B cell (primary cell): ENCODE measurements at places on chromosomes 1 and 21. TPM values are rescaled to one million over a fixed set of nuclear protein-coding genes. Genes with fewer than 3 reads are reported as not detected.

The FCGR3B gene
- not detected in 2 replicates for total RNA-seq

The LCE6A gene
- total RNA-seq = not detected in 2 replicates

The SPATA6 gene
- 6.7 and 10.5 TPM in 2 replicates for total RNA-seq

The CD5L gene
- 0.12 and 0.17 TPM in 2 replicates for total RNA-seq

The ABCD3 gene
- total RNA-seq = 19.4 and 21.0 TPM in 2 replicates

The TEX35 gene
- not detected in 2 replicates for total RNA-seq

The SMPDL3B gene
- total RNA-seq = not detected in 2 replicates

The C21orf58 gene
- total RNA-seq = 9.3 and 9.5 TPM in 2 replicates

The LENEP gene
- 1.7 and 2.0 TPM in 2 replicates for total RNA-seq

The FLG2 gene
- not detected in 2 replicates for total RNA-seq

The OLFM3 gene
- total RNA-seq = not detected in 2 replicates

The NEK2 gene
- 0.32 TPM in 1 of 2 replicates, not detected in the other for total RNA-seq

The CYP4A22 gene
- total RNA-seq = not detected in 2 replicates

- no peaks in the 10 kb centered on the region for H3K27me3 ChIP-seq
- H3K4me1 ChIP-seq = no peaks in the 10 kb centered on the region
- no peak for DNase-seq
These were observed 30.7 kb downstream of the CNIH4 start for GRCh38 chr1:224387302-224387912.

- no peaks in the 10 kb centered on the region for H3K36me3 ChIP-seq
- no peaks in the 10 kb centered on the region for H3K27me3 ChIP-seq
- H3K27ac ChIP-seq = no peak overlapping the region
- no peak for DNase-seq
- H3K4me1 ChIP-seq = no peaks in the 10 kb centered on the region
These were observed 202.4 kb upstream of the UBE2U start for GRCh38 chr1:64001038-64001437.

- no peak overlapping the region for H3K27ac ChIP-seq
- no peak overlapping the region for H3K4me3 ChIP-seq
- no peaks in the 10 kb centered on the region for H3K4me1 ChIP-seq
These were observed 35.8 kb downstream of the NCAM2 start for GRCh38 chr21:21034036-21034435.

DNA sequence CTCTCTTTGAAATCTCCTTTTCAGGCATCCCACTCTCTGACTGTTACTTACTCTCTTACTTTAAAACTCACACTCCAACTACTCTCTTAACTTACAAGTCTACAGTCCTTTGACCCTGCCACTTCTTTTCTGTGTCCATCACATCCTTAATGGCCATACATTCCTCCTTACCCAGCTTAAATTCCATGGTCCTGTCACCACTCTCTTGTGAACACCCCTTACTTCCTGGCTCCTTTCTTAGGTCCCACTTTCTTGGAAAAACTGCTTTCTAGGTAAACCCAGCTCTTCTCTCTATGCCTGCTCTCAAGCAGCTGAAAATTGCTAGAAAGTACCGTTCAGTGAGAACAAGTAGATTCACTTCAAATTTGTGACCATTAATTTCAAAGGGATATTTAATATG is 109.1 kb downstream of the OLFML2B start:
- H3K4me3 ChIP-seq = no peak overlapping the region
- H3K27me3 ChIP-seq = no peaks in the 10 kb centered on the region
- no peak overlapping the region for H3K27ac ChIP-seq
- no peaks in the 10 kb centered on the region for H3K36me3 ChIP-seq
- H3K4me1 ChIP-seq = no peaks in the 10 kb centered on the region

GRCh38 chr1:51270751-51271150 is 34.7 kb downstream of the RNF11 start:
- no peak for DNase-seq
- H3K36me3 ChIP-seq = peaks cover 16% of the 10 kb centered on the region
- H3K4me3 ChIP-seq = no peak overlapping the region
- no peaks in the 10 kb centered on the region for H3K27me3 ChIP-seq
- peaks cover 16% of the 10 kb centered on the region for H3K4me1 ChIP-seq

DNA sequence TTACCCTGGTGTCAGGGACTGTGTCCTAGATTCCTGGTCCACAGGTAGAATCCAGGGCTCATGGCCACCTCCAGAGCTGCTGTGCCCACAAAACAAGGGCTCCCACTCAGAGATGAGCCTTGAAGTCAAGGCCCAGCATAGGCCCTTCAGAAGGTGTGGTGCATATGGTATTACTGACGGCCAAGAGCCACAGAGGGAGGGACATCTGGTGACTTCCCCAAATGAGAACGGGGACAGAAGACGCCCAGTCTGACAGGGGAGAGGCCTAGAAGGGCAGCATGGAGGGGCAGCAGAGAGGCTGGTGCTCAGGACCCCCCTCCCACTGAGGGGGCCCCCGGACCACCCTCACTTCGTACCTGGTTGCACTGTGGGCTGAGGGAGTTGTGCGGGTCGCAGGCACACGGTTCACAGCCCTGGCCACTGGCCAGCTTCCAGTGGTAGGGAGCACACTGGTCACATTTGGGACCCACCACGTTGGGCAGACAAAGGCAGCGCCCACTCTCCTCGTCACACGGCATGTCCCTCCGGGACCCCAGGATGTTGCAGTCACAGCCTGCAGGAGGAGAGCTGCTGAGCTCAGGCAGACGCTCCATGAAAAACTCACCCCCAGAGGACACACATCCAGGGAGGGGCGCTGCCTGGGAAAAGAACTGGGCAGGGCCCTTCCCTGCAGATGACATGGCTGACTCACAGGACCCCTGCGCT is 25.0 kb downstream of the LAMB3 start:
- H3K36me3 ChIP-seq = no peaks in the 10 kb centered on the region
- H3K4me3 ChIP-seq = no peak overlapping the region
- H3K27ac ChIP-seq = no peak overlapping the region
- H3K27me3 ChIP-seq = peaks cover 4% of the 10 kb centered on the region

GRCh38 chr1:209319057-209319432 is 264.5 kb upstream of the CAMK1G start:
- no peaks in the 10 kb centered on the region for H3K4me1 ChIP-seq
- no peak for DNase-seq

GRCh38 chr1:107081102-107081501 is 24.6 kb downstream of the PRMT6 start:
- H3K27ac ChIP-seq = no peak overlapping the region
- H3K4me1 ChIP-seq = no peaks in the 10 kb centered on the region
- no peaks in the 10 kb centered on the region for H3K27me3 ChIP-seq

- H3K4me1 ChIP-seq = no peaks in the 10 kb centered on the region
- H3K27me3 ChIP-seq = no peaks in the 10 kb centered on the region
- no peak overlapping the region for H3K27ac ChIP-seq
These were observed 159.9 kb upstream of the AJAP1 start for GRCh38 chr1:4494558-4494957.

- H3K4me1 ChIP-seq = no peaks in the 10 kb centered on the region
- no peak overlapping the region for H3K4me3 ChIP-seq
- DNase-seq = no peak
- no peak overlapping the region for H3K27ac ChIP-seq
These were observed 14.4 kb downstream of the FRRS1 start for GRCh38 chr1:99751877-99752504.

DNA sequence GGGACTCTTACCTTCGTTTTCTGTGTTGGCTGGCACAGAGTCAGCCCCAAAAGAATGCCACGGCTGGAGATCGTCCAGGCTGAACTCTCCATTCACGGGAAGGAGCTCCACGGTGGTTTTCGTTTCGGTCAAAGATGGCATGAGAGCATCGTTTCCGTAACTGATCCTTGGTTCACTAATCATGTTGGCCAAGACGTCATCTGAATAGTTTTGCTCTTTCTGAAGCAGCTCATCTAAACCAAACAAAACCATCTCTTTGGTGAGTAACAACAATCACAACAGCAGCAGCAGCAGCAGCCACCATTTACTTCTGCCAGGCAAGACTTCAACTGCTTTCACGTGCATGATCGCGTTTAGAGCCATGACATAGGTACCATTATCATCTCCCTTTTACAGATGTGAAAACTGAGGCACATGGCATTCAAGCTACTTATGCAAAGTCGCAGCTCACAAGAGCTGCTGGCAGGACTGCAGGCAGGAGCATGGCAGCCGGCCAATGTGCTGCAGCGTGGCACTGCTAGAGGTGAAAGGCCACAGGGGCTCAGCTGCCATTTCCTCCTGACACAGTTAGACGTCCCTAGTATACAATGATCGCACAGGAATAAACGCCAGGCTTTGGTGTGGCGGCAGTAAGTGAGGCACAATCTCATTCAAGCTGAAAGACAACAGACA is 177.1 kb downstream of the GABPA start:
- no peaks in the 10 kb centered on the region for H3K27me3 ChIP-seq
- no peak overlapping the region for H3K27ac ChIP-seq
- DNase-seq = no peak
- peaks cover 10% of the 10 kb centered on the region for H3K4me1 ChIP-seq
- H3K36me3 ChIP-seq = no peaks in the 10 kb centered on the region
- no peak overlapping the region for H3K4me3 ChIP-seq

GRCh38 chr1:98049370-98050135 is 128.7 kb upstream of the DPYD start:
- H3K36me3 ChIP-seq = no peaks in the 10 kb centered on the region
- H3K4me1 ChIP-seq = peaks cover 35% of the 10 kb centered on the region
- DNase-seq = peak; percentile 8
- no peak overlapping the region for H3K4me3 ChIP-seq

- peaks cover 1% of the 10 kb centered on the region for H3K36me3 ChIP-seq
- no peaks in the 10 kb centered on the region for H3K27me3 ChIP-seq
- H3K4me1 ChIP-seq = peaks cover 35% of the 10 kb centered on the region
- peak overlapping the region; percentile 86 for H3K27ac ChIP-seq
- no peak for DNase-seq
- H3K4me3 ChIP-seq = peak overlapping the region; percentile 97
These were observed 648 bp downstream of the ATP5PF start for GRCh38 chr21:25733859-25734653.

- DNase-seq = no peak
- peaks cover 10% of the 10 kb centered on the region for H3K4me1 ChIP-seq
- H3K36me3 ChIP-seq = peaks cover 52% of the 10 kb centered on the region
- H3K27me3 ChIP-seq = no peaks in the 10 kb centered on the region
- H3K4me3 ChIP-seq = no peak overlapping the region
These were observed 5.2 kb downstream of the ADPRS start for GRCh38 chr1:36093929-36094328.

- H3K4me1 ChIP-seq = peaks cover 15% of the 10 kb centered on the region
- DNase-seq = no peak
- H3K36me3 ChIP-seq = no peaks in the 10 kb centered on the region
- no peaks in the 10 kb centered on the region for H3K27me3 ChIP-seq
These were observed 16.4 kb upstream of the TARBP1 start for GRCh38 chr1:234495231-234495990.

- no peak overlapping the region for H3K4me3 ChIP-seq
- H3K36me3 ChIP-seq = no peaks in the 10 kb centered on the region
- H3K27me3 ChIP-seq = no peaks in the 10 kb centered on the region
- peaks cover 33% of the 10 kb centered on the region for H3K4me1 ChIP-seq
- no peak for DNase-seq
- no peak overlapping the region for H3K27ac ChIP-seq
These were observed 21.4 kb downstream of the FOXO6 start for GRCh38 chr1:41382480-41383090.

DNA sequence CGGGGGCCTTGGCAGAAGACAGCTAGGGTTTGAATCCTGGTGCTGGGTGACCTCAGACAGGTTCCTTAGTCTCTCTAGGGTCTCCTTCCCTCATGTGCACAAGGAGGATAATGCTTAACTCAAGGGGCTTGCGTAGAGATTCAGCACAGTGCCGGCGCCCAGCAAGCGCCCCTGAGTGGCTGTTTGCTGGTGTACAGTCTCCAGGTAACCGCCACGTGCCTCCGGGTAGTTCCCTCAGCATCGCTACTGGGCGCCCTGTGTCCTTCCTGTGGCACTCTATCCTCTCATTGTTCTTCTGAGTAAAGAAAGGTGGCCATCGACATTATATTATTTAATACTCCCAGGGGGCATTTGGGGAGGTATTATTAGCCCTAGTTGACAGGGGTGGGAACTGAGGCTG is 80.9 kb downstream of the NENF start:
- no peak for DNase-seq
- H3K27me3 ChIP-seq = peaks cover 39% of the 10 kb centered on the region
- H3K4me1 ChIP-seq = peaks cover 7% of the 10 kb centered on the region
- no peak overlapping the region for H3K27ac ChIP-seq
- H3K36me3 ChIP-seq = no peaks in the 10 kb centered on the region
- no peak overlapping the region for H3K4me3 ChIP-seq

DNA sequence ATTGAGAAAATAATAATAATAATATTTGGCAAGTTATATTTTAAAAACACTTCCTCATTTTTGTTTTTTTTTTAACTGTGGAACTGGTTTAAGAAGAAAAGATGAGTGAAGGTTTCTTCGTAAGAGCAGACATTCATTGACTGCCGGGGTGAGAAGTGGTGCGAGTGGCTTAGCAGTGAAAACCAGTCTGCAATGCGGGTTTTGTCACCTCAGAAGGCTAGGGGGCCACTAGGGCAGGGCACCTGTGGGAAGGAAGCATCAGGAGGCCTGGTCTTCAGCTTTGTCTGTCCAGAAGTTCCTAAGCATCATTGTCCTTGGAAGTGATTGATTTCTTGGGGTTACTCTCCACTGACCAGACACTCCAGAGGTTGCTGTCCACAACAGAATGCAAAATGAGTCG is 339.2 kb downstream of the ZNF326 start:
- H3K27me3 ChIP-seq = no peaks in the 10 kb centered on the region
- DNase-seq = no peak
- no peak overlapping the region for H3K27ac ChIP-seq
- H3K4me1 ChIP-seq = no peaks in the 10 kb centered on the region
- H3K36me3 ChIP-seq = no peaks in the 10 kb centered on the region
- no peak overlapping the region for H3K4me3 ChIP-seq

DNA sequence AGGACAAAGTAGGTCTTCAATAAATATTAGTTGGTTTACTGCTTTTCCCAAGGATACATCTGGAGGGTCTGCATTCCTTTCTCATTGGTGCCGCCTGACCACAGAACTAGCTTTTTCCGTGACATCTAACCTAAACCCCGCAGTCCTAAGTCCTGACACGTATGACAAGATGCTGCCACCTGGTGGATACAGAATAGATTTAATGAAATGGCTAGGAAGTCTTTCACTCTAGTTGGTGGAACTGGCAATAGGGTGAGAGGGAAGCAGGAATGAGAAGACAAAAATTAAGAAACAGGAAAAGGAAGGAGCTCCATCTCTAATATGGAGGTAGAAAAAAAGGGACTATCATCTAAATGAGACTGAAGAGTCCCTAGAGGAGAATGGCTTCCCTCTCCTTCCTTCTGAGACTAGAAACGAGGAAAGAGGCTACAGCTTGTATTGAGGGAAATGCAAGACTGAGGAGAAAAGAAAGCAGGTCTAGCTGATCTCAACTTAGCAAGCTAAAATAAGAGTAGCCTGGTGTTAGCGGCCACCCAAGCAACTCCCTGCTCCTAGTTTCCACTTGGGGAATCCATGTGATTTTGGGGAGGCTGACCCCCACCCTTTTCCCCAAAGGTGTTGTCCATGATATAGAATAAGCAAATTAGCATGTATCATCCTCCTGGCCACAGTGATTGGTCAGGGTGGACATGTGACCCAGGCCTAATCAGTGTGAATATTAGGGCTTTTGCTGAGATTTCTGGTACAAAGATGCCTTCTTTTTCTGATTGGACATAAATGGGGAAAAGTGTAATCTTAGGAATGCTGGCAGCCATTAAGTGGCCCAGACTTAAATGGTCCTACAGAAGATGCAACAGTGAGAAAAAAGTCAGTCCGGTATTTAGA is 5.9 kb downstream of the RFX5 start:
- H3K27me3 ChIP-seq = no peaks in the 10 kb centered on the region
- H3K4me3 ChIP-seq = no peak overlapping the region
- peak overlapping the region; percentile 99 for H3K27ac ChIP-seq
- H3K36me3 ChIP-seq = peaks cover 44% of the 10 kb centered on the region

GRCh38 chr1:234554218-234554697 is 55.7 kb downstream of the IRF2BP2 start:
- no peaks in the 10 kb centered on the region for H3K36me3 ChIP-seq
- H3K27ac ChIP-seq = no peak overlapping the region
- no peaks in the 10 kb centered on the region for H3K27me3 ChIP-seq
- DNase-seq = no peak
